ENCODE measurements at places on chromosomes 7 and 10.

GRCh38 chr10:126198681-126199080, 189.6 kb downstream of the ADAM12 start:
- no peaks in the 10 kb centered on the region for H3K27me3 ChIP-seq
- H3K4me3 ChIP-seq, result no peak overlapping the region
- no peaks in the 10 kb centered on the region for H3K4me1 ChIP-seq
- H3K27ac ChIP-seq, result no peak overlapping the region

- H3K36me3 ChIP-seq, result no peaks in the 10 kb centered on the region
- no peaks in the 10 kb centered on the region for H3K27me3 ChIP-seq
- H3K4me1 ChIP-seq, result peaks cover 11% of the 10 kb centered on the region
- H3K27ac ChIP-seq, result no peak overlapping the region
Observed at GRCh38 chr10:78993261-78993945, 75.4 kb upstream of the ZMIZ1 start.

GRCh38 chr7:1950452-1951158, 280.5 kb downstream of the ELFN1 start:
- peaks cover 15% of the 10 kb centered on the region for H3K4me1 ChIP-seq
- DNase-seq, result no peak
- no peaks in the 10 kb centered on the region for H3K27me3 ChIP-seq
- no peak overlapping the region for H3K4me3 ChIP-seq
- H3K36me3 ChIP-seq, result no peaks in the 10 kb centered on the region

GRCh38 chr7:116363637-116364432, 135.7 kb upstream of the CAV2 start:
- H3K4me3 ChIP-seq, result no peak overlapping the region
- DNase-seq, result no peak
- H3K36me3 ChIP-seq, result no peaks in the 10 kb centered on the region
- H3K27ac ChIP-seq, result no peak overlapping the region
- H3K27me3 ChIP-seq, result no peaks in the 10 kb centered on the region
- no peaks in the 10 kb centered on the region for H3K4me1 ChIP-seq

DNA sequence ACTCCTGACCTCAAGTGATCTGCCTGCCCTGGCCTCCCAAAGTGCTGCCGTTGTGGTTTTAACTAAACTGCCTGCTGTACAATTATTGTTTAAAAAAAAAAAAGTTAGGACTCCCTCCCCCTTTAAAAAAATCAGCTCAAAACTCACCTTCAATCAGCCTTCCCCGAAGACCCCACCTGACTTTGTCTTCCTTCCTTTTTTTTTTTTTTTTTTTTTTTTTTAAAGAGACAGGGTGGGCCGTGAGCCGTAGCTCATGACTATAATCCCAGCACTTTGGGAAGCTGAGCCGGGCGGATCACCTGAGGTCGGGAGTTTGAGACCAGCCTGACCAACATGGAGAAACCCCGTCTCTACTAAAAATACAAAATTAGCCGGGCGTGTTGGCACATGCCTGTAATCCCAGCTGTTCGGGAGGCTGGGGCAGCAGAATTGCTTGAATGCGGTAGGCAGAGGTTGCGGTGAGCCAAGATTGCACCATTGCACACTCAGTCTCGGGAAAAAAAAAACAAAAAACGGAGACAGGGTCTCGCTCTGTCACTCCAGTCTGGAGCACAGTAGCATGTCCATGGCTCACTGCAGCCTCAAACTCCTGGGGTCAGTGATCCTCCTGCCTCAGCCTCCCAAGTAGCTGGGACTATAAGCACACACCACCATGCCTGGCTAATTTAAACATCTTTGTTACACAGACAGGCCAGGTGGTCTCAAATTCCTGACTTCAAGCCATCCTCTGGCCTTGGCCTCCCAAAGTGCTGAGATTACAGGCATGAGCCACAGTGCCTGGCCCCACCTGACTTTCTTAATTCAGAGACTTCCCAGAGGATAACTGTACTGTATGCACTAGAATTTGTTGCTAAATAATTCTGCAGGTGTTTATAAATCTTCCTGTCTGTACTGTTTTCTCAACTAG, 3.2 kb downstream of the FIS1 start:
- H3K4me1 ChIP-seq, result peaks cover 24% of the 10 kb centered on the region
- no peak for DNase-seq
- no peak overlapping the region for H3K27ac ChIP-seq

All from CD4-positive, alpha-beta memory T cell (primary cell).